ENCODE measurements at places on chromosomes 1 and 21.
A peak's percentile ranks its signal among the peaks of the same experiment; 100 is the strongest.

DNA sequence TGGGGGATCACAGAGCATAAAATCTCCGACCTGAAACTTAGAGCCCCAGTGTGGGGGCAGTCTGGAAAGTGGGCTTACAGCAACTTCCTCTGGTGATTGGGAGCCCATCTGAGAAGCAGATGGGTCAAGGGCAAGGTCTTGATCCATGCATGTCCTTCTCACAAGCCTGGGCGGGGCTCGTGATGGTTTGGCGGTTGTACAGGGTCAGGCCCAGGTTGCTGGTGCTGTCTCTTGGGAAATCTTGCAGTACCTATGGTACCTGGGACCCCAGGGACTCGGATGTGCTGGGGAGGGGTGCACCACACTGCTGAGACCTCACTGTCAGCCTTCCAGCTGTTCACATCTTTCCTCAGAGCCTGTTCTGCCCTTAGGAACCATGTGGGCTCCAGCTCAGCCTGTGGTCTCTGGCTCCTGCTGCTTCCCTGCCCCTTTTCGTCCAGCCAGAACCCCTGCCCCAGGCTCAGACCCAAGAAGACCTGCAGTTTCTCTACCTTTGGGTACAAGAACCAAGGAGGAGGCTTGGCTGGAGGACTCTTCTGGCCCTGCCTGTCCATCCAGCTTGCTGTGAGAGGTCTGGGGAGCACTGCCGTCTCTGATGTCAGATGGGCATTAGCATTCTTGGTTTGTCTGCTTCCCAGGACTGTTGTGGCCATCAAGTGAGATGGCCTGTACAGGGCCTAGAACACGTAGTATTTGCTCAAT lies 24.5 kb downstream of the WNT4 start:
- DNase-seq = no peak

GRCh38 chr1:150763018-150763417 lies 2.6 kb downstream of the CTSS start:
- peak; percentile 24 for DNase-seq

DNA sequence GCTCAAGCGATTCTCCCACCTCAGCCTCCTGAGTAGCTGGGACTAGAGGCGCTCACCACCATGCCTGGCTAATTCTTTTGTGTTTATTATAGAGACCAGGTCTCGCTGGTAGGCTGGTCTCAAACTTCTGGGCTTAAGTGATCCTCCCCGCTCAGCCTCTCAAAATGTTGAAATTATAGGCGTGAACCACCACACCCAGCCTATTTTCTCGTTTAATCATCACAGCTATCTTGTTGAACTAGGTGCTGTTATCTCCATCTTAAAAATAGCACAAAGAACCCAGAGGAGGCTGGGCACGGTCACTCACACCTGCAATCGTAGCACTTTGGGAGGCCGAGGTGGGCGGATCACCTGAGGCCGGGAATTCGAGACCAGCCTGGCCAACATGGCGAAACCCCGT lies 28.1 kb downstream of the COL16A1 start:
- no peak for DNase-seq

DNA sequence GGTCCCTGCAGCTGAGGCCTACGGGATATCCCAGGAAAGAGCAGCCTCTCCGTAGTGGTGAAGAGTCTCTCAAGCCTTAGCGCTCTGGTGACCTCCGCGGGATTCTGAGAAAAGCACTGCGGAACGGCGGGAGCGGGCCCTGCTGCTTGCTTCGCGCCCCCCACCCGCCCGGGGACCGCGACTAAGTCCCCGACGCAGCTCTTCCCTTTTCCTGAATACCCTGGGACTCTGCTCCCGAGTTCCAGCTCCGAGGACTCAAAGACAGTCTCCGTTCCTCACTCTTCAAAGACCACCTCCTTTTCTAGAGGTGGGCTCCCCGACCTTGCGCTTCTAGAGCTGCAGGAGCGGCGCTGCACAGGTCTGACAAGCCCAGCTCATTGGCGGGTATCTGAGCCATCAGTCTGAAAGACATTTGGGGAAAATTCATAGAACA lies 3.6 kb upstream of the PRRX1 start:
- no peak for DNase-seq

GRCh38 chr1:198014355-198014754 lies 97.2 kb downstream of the LHX9 start:
- no peak for DNase-seq

GRCh38 chr1:19344372-19344810 lies 32.3 kb downstream of the SLC66A1 start:
- peak; percentile 36 for DNase-seq

GRCh38 chr1:98049370-98050135 lies 128.7 kb upstream of the DPYD start:
- peak; percentile 85 for DNase-seq

GRCh38 chr1:226085675-226086285 lies 23.3 kb downstream of the H3-3A start:
- DNase-seq = no peak

DNA sequence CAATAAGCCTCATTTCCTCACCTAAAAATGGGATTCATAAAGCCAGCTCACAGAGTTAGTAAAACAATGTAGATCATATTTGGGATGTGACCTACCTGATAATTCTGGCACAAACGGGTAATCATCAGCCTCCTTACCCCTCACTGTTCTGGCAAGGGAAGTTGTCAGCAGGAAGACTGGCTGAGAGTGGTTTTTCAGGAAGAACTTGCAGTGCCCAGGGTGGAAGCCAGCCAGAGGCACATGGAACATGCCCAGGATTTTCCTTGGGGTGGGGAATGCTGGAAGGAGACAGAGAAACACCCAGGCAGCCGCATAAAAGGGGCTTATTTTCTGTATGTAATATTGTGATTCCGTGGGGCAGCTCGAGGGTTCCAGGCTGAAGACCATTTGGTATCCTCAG lies 7.7 kb upstream of the SLC5A9 start:
- no peak for DNase-seq

DNA sequence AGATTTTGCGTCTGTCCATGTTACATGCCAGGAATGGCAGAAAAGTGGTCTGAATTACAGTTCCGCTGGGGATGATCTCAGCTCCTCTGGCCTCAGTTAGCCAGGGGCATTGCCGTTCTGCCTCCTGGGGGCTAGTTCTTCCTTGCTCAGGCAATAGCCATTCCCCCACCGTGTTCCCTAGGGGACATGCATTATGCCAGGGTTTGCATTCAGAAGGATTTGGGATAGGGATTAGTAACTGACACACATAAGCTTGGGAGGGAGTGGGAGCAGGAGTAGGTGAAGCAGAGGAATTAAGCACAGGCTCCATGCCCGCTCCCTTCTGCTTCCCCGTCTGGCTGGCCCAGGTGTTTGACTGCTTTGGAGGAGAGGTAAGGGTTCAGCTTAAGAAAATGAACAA lies 12.7 kb downstream of the LRRC71 start:
- DNase-seq = no peak

- DNase-seq = no peak
These were observed 54.3 kb downstream of the WNT9A start for GRCh38 chr1:227893300-227893948.

GRCh38 chr1:234611847-234612351 lies 1.9 kb upstream of the IRF2BP2 start:
- DNase-seq = peak; percentile 71

- no peak for DNase-seq
These were observed 259.0 kb upstream of the FOXD3 start for GRCh38 chr1:63063367-63063766.

DNA sequence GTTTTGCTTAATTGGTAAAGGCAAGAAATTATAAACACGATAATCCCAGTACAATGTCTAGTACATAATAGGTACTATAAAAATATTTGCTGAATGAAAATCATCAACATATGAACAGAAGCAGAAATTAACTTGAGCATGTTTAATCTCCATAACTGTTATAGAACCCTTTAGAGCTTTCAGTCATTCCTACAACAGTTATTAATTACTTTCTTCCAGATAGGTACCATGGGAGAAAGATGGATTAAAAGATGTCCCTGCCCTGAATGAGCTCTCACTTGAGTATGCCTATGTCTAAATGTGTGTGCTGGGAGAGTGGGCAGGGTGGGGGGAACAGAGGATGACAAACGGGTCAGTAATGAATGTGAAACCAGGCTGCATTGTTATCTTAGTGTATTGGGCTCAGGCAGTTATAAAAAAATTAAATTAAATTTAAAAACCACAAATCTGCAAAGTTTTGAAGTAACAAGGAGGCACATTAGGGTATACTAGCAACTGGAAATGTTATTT lies 2.4 kb downstream of the EPS15 start:
- no peak for DNase-seq

- DNase-seq = no peak
These were observed 14.1 kb downstream of the HENMT1 start for GRCh38 chr1:108646648-108647269.

- no peak for DNase-seq
These were observed 10.8 kb downstream of the MATN1 start for GRCh38 chr1:30712583-30712982.

GRCh38 chr1:219324629-219325367 lies 151.1 kb downstream of the LYPLAL1 start:
- no peak for DNase-seq

GRCh38 chr1:16326833-16327404 lies 25.4 kb downstream of the FBXO42 start:
- DNase-seq = no peak

- no peak for DNase-seq
These were observed 3.4 kb downstream of the ZNF669 start for GRCh38 chr1:247100676-247101279.

DNA sequence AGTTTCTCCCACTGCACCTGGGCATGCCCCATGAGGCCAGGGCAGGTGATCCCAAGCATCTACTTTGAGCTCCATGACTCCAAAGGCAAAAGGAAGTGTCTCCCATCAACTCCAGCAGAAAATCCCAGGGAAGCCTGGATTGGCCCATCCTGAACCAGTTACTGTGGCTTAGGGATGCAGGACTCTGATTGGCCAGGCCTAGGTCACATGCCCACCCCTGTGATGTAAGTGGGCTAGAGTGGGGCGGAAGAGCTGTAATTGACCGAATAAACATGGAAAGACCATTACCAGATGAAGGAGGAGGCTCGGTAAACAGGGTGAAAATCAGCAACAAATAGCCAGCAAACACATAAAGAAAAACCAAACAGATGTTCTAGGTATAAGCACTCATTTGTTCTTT lies 45.2 kb downstream of the MATN1 start:
- DNase-seq = no peak

DNA sequence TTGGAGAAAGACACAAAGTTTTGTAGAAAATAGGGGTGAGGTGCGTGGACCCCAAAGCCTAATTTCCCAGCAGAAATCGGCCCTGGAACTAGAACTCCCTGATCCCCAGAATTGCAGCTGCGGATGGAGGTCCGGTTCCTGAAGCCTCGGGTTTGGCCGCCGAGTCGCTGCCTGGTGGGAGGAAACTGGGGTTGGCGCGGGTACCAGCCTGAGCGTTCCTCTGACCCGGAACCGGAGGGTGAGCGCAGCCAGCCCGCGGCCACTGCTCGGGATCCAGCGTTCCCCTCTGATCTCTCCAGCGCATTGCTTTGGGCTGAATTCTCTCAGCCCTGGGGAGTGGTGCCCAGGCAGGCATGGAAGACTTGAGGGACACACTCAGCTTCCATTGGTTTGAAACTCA lies 1.6 kb downstream of the ST6GALNAC5 start:
- DNase-seq = peak; percentile 7

- DNase-seq = no peak
These were observed 37.1 kb upstream of the KANK4 start for GRCh38 chr1:62356257-62356835.

GRCh38 chr1:84163123-84163931 lies 19.3 kb downstream of the PRKACB start:
- no peak for DNase-seq

- DNase-seq = no peak
These were observed 1.4 kb downstream of the DSCAM start for GRCh38 chr21:40845441-40845995.

- DNase-seq = no peak
These were observed 52.6 kb downstream of the ZNF644 start for GRCh38 chr1:90969241-90969640.

- DNase-seq = no peak
These were observed 4.3 kb upstream of the GNAI3 start for GRCh38 chr1:109543988-109544735.

- no peak for DNase-seq
These were observed 18.2 kb downstream of the RRP15 start for GRCh38 chr1:218303176-218303879.

DNA sequence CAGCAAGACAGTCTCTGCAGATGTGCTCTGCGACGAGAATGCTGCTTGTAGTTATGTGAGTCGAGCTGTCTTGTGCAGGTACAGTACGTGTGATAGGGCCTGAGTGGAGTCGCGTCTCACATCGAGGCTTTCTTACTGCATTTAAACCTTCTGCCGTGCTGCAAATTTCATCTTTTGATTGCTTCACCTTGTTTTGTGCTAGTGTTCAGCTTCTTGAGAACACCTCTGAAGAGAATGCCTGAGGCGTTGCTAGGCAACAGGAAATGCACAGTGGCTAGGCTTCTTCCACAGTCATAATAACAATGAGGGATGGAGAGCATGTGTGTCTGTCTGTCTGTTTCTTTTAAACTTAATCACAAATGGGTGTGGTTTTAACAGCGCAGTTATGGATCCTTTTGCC lies 52.9 kb downstream of the MRPS6 start:
- no peak for DNase-seq

DNA sequence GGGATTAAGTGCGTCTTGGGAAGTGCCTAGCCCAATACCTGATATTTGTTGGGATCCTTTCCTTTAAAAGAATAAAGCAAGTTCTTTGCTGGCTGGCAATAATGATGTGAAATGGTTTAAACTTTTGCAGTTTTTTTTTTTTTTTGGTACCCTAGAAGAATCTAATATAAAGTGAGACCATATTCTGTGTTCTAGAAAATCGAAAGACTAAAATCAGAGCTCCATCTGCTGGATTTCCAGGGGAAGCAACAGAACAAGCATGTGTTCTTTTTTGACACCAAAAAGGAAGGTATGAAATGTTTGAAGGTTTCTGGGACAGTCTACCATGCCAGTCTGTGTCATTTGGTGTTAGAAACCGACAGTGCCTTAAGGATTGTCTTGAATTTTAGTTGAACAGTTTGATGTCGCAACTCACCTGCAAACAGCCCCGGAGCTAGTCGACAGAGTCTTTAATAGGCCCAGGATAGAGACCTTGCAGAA lies 6.4 kb downstream of the UTP11 start:
- DNase-seq = no peak

- no peak for DNase-seq
These were observed 7.1 kb downstream of the FNDC7 start for GRCh38 chr1:108719656-108720435.

DNA sequence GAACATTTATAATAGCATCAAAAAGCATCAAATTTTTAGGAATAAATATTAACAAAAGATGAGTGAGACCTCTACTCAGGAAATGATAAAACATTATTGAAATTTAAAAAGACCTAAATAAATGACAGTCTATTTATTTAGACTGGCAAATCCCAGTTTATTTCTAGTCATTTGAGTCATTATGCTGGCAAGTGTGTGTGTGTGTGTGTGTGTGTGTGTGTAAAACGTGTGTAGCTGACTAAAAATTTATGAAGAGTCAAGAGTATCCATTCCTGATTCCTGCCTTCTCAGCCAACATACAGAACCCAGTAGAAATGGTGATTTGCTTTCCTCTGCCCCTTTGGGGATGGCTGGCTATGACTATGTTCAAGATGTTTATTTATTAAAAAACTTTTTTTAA lies 46.2 kb downstream of the OSBPL9 start:
- DNase-seq = no peak
